ENCODE measurements at places on chromosomes 5 and 9. TPM values are rescaled to one million over a fixed set of nuclear protein-coding genes. Genes with fewer than 3 reads are reported as not detected.

Gene AJM1
- 11.6 TPM for total RNA-seq

Gene HEXB
- total RNA-seq: 101 TPM

Gene ZNF169
- total RNA-seq: 5.3 TPM

Gene C5orf52
- not detected for total RNA-seq

Gene TMEM174
- total RNA-seq: not detected

Gene FAM193B
- total RNA-seq: 65.6 TPM

Gene CTNNA1
- 392 TPM for total RNA-seq

Gene KIAA1958
- 2.5 TPM for total RNA-seq

Gene SPINK7
- not detected for total RNA-seq

Gene PCDHA1
- total RNA-seq: not detected

Gene ERAP2
- 7.5 TPM for total RNA-seq

Gene ZDHHC11B
- total RNA-seq: 4.5 TPM

Gene TLX3
- not detected for total RNA-seq

Gene TMEM171
- not detected for total RNA-seq

- DNase-seq: no peak
These were observed 1078.3 kb upstream of the DMAC1 start for GRCh38 chr9:8877753-8878494.

GRCh38 chr9:94819161-94819687 lies 92.7 kb downstream of the AOPEP start:
- DNase-seq: peak; percentile 91

- no peak for DNase-seq
These were observed 32.8 kb upstream of the POMT1 start for GRCh38 chr9:131469951-131470350.

- DNase-seq: no peak
These were observed 98.1 kb upstream of the IFNK start for GRCh38 chr9:27425827-27426510.

GRCh38 chr5:140725799-140726471 lies 25.7 kb downstream of the ZMAT2 start:
- DNase-seq: peak; percentile 92

DNA sequence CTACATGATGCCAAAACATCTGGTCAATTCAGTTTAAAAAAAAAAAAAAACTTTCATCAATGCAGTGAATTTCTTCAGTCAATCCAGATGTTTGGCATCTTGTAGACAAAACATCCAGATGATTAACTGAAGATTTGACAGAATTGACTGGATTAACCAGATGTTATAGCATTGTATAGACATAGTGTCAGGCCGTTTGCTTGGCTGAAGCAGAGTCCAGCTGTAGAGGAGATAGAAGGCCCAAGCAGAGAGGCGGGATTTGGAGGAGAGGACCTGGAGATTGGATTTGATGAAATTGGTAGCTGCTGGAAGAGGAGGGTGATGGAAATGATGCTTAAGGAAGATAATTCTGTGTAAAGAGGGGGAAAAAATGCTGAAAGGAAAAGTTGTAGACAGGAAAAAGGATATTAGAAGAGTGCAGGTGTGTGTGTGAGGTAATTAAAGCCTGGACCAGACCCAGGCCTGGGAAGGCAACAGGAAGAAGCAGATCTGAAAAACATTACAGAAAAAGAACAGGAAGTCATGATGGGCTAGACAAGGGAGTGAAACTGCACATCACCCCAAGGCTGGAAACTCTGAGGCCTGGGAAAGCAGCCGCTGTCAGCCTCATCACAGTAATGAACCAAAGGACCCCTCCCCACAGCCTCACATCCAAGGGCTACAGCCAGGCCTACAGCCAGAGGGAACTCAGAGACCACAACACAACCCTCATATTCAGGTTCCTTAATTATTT lies 258.3 kb downstream of the CWC27 start:
- no peak for DNase-seq

DNA sequence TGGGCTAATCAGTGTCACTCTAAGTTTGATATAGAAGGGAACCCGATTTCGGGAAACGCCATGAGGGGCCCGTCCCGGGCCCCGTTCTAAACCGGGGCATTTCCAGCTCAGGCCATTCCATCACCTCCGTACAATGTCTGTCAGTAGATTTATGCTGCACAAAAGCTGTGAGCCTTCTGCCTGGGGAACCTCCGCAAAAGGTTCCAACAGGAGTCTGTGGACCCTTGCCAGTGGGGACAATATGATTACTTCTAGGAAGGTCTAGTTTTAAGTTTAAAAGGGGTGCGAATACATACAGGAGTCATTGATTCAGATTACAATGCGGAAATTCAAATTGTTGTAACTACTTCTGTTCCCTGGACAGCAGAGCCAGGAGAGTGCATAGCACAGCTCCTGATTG lies 57.6 kb downstream of the RAPGEF1 start:
- no peak for DNase-seq

DNA sequence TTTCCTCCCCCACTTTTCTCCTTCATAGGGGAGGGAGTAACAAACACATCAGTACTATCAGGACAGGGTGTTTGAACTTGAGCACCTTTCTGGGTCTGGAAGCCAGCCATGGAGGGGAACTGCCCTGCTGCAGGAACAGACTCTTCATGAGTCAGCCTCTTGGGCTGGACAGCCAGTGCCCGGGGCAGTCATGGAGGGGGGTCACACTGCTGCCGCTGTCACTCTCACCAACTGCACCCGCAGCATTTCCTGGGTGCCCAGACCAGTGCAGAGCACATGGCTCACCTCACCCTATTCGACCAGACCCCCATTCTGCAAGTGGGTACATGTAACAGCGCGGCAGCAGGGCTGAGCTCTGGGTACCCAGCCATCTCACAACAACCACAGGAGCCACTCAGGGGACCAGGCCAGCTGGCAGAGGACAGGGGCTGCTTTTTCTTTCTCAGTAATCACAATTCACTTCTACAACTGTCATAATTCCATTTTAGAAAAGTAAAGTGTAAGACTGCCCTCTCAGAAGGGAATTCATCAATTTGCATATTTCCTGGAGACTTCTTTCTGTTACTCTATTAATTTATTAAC lies 118.4 kb downstream of the CTNND2 start:
- no peak for DNase-seq

- DNase-seq: no peak
These were observed 41.9 kb downstream of the NPR3 start for GRCh38 chr5:32753051-32753450.

DNA sequence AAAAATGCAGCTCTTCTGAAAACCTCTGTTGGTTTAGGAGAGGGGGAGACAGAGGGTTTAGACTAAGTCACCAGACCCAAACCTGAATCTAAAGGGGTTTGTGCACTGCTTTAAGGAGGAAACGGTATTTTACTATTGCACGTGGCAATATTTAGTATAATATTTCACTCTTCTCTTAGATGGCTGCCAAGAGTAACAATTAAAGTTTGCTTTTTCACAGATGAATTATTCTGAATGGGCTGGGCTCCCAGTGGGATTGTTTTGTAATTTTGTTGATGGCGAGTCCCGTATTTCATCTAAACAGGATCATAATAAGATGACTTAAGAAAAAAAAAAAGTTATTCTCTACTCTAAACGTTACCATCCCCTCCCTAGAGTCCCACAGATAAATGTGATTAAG lies 245.4 kb downstream of the PCSK5 start:
- no peak for DNase-seq

DNA sequence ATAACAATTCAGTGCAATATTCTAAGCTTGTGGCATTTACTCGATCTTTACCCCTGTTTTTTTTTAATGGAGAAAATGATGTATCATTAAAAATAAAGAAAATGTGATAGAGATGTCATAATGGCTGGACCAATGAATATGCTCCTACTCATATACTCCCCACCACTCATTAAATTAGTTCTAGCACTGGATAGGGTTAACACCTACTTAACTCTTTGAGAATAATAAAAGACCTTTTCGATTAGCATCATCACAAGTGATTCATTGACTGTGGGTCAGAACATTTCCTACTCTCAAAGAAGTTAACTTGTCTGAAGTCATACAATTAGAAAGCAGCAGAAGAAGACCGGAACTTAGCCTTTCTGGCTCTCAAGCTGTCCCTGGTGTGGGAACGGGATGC lies 31.6 kb upstream of the RANBP6 start:
- no peak for DNase-seq

DNA sequence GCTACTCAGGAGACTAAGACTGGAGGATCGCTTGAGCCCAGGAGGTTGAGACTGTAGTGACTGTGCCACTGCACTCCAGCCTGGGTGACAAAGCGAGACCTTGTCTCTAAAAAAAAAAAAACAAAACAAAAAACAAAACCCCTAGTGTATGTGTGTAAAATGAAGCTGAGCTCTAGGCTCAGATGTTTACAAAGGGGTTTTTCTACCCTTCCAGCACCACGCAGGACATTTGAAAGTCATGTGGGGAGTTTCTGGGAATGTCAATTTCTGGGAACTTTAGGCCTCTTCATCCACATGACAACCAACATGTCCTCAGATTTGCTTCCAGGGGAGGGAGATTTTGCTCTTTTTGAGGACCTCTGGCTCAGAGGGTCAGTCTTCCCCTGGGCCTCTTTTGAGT lies 42.4 kb upstream of the AIF1L start:
- DNase-seq: no peak

- no peak for DNase-seq
These were observed 939.1 kb upstream of the ACO1 start for GRCh38 chr9:31445357-31445756.

DNA sequence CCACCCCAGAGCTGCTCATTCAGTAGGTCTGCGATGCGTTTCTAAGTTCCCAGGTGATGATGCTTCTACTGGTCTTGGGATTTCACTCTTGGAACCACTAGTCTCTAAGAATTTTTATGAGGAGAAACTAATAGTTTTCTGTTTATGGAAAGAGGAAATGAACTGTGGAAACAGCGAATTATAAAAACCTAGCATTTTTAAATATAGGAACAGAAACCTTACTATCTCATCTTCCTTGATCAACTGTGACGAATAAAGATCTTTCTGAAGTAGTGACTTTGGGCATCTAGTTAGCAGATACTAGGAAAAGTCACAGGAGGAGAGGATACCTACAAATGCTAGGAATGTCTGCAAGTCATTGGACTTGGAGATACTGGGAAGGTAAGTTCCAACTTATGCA lies 376.8 kb upstream of the RFX3 start:
- DNase-seq: no peak

- DNase-seq: no peak
These were observed 859 bp downstream of the RETREG1 start for GRCh38 chr5:16615741-16616535.

- no peak for DNase-seq
These were observed 36.2 kb downstream of the PCSK1 start for GRCh38 chr5:96396878-96397277.

GRCh38 chr5:140609126-140609525 lies 23.8 kb downstream of the CD14 start:
- DNase-seq: no peak

DNA sequence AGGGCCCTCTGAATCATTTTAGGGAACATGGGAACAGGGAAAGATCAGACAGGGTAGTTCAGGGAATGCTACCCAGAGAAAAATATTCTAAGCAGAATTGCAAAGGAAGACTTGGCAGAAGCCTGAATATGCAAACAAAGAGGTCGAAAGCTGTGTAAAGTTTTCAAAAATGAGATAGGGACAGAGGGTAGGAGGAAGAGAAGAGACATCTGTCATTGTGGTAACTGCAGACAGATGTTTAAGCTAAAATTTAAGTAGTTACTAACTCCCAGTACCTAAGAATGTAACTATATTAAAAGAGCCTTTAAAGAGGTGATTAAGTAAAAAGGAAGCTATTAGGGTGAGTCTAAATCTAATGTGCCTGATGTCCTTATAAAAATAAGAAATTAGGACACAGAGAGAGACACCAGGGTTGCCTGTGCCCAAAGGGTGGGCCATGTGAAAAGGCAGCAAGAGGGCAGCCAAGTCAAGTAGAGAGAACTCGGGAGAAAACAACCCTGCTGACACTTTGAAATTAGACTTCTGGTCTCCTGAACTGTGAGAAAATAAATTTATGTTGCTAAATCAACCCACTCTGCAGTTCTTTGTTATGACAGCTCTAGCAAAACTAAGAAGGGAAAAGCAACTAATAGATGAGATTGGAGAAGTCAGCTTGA lies 1647.4 kb upstream of the C9orf72 start:
- no peak for DNase-seq

- DNase-seq: no peak
These were observed 109.9 kb downstream of the MEGF10 start for GRCh38 chr5:127400539-127400938.

GRCh38 chr5:96816411-96816939 lies 8.7 kb upstream of the ERAP1 start:
- no peak for DNase-seq

DNA sequence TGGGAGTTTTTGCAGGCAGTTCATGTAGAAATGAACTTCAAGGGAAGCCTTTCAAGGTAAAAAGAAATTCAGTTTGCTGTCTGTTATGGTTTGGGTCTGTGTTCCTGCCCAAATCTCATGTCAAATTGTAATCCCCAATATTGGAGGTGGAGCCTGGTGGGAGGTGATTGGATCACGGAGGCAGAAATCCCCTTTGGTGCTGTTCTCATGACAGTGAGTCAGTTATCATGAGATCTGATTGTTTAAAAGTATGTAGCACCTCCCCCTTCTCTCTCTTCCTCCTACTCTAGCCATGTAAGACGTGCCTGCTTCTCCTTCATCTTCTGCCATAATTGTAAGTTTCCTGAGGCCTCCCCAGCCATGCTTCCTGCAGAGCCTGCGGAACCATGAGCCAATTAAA lies 341.4 kb downstream of the ARHGEF28 start:
- DNase-seq: no peak

GRCh38 chr5:113354055-113354454 lies 80.7 kb downstream of the TSSK1B start:
- DNase-seq: no peak

- peak; percentile 19 for DNase-seq
These were observed 17.6 kb downstream of the TRMO start for GRCh38 chr9:97904725-97905124.

GRCh38 chr5:16417398-16418074 lies 48.1 kb downstream of the ZNF622 start:
- no peak for DNase-seq

DNA sequence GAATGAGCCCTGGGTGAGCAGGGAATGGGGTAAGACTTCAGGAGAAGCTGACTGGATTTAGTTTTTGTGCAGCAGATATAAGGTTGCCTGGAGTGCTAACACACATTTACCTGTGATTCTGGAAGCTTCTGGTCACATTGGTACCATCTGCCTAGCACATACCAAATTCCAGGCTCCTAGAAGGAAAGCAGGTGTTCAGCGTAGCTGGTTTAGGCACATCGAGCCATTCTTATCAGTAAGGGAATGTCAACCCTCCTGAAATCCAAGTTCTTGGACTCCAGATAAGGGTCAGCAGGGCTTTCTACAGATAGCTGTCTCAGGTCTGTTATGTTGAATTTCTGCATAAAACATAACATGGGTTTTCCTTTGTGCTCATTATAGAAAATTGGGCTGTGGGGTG lies 10.3 kb downstream of the TCERG1 start:
- DNase-seq: no peak
